Naive thymus-derived CD8-positive, alpha-beta T cell (primary cell): ENCODE measurements at places on chromosomes 1 and 21. TPM values are rescaled to one million over a fixed set of nuclear protein-coding genes. Genes with fewer than 3 reads are reported as not detected.

DNA sequence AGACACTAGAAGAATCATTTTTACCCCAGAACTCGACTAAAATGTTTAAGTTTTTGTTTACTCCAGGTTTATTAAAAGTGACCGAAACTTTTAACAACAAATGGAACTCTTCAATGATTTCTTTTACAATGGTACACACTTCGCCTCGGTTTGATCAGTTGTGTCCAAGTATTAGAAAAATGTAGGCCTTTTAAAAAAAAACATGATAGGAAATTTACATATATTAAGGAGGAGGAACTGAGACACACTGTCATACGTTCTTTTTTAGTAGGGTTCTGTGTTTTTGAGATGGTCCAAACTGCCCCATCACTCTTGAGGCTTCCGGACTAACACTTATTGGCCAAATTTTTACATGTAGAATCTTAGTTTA is 1.3 kb downstream of the PRDM2 start:
- DNase-seq: no peak

DNA sequence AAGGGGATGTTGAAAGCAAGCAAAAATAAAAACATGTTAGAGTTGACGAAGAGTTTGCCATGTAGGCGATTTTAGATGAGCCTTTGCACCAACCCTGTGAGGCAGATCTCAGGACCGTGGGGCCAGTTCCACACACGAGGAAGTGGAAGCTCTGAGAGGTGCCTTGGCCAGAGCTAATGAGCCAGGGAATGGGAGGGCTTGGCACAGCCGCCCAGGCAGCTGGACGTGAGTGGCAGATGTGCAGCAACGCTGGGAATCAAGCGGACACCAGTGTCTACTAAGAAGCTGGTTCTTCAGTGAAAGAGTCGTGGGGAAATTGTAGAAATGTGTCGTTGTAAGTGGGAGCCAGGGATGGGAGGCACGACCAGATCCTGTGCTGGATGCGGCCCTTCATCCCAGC is 58.9 kb upstream of the COL6A1 start:
- peak; percentile 0 for DNase-seq

DNA sequence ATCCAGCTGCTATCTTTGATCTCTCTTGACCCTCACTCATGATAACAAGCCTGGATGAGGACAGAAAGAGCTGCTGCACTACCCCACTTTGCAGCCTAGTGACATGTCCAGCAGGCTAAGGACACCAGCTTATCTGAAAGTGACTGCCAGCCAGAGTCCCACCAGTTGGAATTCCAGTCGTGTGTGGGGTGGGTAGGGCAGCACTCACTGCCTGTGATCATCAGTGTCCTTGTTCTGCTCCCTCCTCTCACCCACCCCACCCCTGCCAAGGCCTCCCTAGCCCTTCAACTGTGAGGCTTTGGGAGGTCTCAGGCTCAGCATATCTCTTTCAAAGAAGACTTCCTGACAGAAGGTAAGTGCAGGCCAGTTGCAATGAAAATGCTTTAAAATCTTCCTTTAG is 15.5 kb upstream of the NMNAT2 start:
- no peak for DNase-seq

DNA sequence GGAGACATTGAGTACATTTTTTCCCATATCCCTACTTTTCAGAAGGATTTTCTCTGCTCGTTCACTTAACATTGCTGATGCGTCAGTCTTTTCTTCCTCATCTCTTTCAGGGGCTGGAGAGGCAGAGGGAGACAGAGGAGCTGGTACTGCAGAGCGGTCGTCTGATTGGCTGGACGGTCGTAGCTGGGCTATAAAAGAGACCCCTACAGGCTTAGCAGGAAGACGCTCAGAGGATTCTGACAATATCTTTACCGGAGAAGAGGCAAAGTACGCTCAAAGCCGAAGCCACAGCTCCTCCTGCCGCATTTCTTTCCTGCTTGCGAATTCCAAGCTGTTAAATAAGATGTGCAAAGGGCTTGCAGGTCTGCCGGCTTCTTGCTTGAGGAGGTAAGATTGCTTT is at the start of gene RGS4:
Gene RGS4, plus strand, starts transcription at position 220 of the 400 bp plus-strand sequence. Its CDS starts 124 bp downstream, at position 344.
- no peak for DNase-seq

- no peak for DNase-seq
Observed at GRCh38 chr1:4963251-4963650, 308.8 kb downstream of the AJAP1 start.

- no peak for DNase-seq
Observed at GRCh38 chr1:181930187-181930586, 131.3 kb downstream of the ZNF648 start.

The SPRR2E gene
- not detected for polyA plus RNA-seq

The VWA5B1 gene
- polyA plus RNA-seq: 0.06 TPM
